ENCODE measurements at places on chromosomes 6 and 20. TPM values are rescaled to one million over a fixed set of nuclear protein-coding genes. Genes with fewer than 3 reads are reported as not detected.

- no peak overlapping the region for H3K4me3 ChIP-seq
- H3K27ac ChIP-seq, result no peak overlapping the region
- peaks cover 46% of the 10 kb centered on the region for H3K4me1 ChIP-seq
- DNase-seq, result no peak
- H3K36me3 ChIP-seq, result peaks cover 3% of the 10 kb centered on the region
Observed at GRCh38 chr6:157064502-157064901, 258.8 kb downstream of the TMEM242 start.

DNA sequence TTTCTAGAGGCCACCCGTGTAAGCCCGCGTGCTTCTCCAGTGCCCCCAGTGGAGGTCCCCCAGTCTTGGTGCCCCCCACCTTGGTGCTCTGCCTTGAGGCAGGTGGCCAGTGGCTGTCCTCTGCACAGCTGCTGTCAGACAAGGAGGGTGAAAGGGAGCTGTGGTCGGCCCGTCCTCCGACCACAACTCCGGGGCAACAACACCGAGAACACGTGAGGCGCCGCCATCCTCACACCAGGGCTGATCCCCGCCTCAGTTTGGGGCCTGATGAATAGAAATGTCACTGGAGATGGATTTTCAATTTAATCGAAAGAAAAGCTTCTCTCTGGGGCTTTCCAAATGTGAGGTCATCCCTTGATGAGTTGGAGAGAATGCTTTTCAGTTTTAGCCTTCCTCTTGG is 304.6 kb downstream of the CDH4 start:
- H3K4me3 ChIP-seq, result no peak overlapping the region
- peaks cover 7% of the 10 kb centered on the region for H3K27me3 ChIP-seq
- H3K4me1 ChIP-seq, result no peaks in the 10 kb centered on the region
- no peaks in the 10 kb centered on the region for H3K36me3 ChIP-seq
- H3K27ac ChIP-seq, result no peak overlapping the region

DNA sequence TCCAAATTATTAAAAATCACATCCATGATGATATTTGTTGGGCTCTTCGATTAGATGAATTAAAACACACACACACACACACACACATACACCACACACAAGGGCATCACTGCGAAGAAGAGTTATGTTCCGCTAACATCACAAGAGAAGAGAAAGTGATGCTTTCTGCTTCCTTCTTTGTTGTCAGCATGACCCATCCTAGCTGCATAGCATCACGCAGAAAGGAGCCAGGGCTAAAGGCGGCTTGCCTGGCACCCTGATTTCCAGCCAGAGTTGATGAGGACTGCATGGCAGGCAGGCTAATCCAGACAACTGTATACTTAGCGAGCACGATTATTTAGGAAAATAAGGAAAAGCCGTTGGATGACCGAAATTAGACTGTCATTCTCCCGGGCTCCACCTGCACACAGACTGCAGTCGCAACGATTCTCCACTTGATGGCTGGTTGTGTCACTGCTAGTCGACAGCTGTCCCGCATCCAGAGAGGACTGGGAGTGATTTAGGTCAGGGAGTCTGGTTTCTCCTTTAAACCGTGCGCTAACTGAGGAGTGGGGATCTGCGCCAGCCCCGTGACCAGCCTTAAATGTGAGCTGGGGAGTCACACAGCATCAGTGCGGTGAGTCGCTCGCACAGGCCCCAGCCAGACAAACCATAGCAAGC is 70.6 kb upstream of the SOX4 start:
- H3K27ac ChIP-seq, result no peak overlapping the region
- no peaks in the 10 kb centered on the region for H3K4me1 ChIP-seq
- DNase-seq, result no peak
- H3K27me3 ChIP-seq, result peaks cover 16% of the 10 kb centered on the region
- no peak overlapping the region for H3K4me3 ChIP-seq

- H3K4me3 ChIP-seq, result no peak overlapping the region
- peaks cover 28% of the 10 kb centered on the region for H3K27me3 ChIP-seq
- no peak for DNase-seq
- no peaks in the 10 kb centered on the region for H3K36me3 ChIP-seq
- peaks cover 8% of the 10 kb centered on the region for H3K4me1 ChIP-seq
- no peak overlapping the region for H3K27ac ChIP-seq
Observed at GRCh38 chr6:167467793-167468431, 143.0 kb downstream of the TTLL2 start.

Gene RAET1L
- total RNA-seq, result not detected

Gene JPH2
- not detected for total RNA-seq

All from HepG2 (cell line).